ENCODE measurements at places on chromosomes 11 and 22.

GRCh38 chr11:37657645-37658044 is 1059.6 kb upstream of the RAG2 start:
- H3K4me3 ChIP-seq: no peak overlapping the region
- DNase-seq: no peak
- no peaks in the 10 kb centered on the region for H3K27me3 ChIP-seq

DNA sequence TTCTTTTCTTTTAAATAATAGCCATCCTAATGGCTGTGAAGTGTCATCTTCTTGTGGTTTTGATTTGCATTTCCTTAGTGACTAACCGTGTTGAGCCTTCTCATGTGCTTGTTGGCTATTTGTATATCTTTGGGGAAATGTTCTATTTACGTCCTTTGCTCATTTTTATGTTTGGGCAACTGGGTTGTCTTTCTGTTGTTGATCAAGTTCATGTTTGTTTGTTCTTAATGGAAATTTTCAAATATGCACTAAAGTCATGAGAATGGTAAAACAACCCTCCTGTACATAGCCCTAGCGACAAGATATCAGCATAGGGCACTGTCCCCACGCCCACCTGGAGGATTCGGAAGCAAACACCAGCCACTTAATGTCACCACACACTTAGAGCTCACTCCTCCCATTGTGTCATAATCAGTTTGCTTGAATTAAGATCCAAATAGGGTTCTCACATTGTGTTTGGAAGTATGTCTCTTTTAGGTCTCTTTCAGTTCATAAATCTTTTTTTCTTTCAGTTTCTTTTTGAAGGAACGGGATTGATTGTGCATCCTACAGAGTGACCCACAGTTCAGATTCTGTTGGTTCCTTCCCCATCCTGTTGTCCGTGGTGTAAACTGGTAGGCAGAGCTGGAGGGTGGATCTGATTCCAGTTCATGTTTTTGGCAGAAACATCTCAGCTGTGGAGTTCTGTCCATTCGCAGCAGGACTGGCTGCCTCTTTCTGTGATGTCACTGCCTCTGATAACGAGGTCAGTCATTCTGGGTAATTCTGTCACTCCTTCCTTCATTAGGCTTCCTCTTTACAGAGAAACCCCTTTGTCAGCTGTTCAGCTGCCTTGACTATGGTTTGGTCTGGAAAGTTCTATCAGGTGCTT is 26.4 kb upstream of the ADORA2A start:
- peaks cover 35% of the 10 kb centered on the region for H3K4me1 ChIP-seq
- peaks cover 58% of the 10 kb centered on the region for H3K36me3 ChIP-seq
- peak overlapping the region; percentile 65 for H3K4me3 ChIP-seq
- no peaks in the 10 kb centered on the region for H3K27me3 ChIP-seq

- peak overlapping the region; percentile 53 for H3K27ac ChIP-seq
- no peaks in the 10 kb centered on the region for H3K27me3 ChIP-seq
- peaks cover 35% of the 10 kb centered on the region for H3K4me1 ChIP-seq
- peaks cover 16% of the 10 kb centered on the region for H3K36me3 ChIP-seq
- DNase-seq: no peak
- H3K4me3 ChIP-seq: no peak overlapping the region
These were observed 552 bp downstream of the PRR33 start for GRCh38 chr11:1890856-1891830.

GRCh38 chr11:126194121-126194543 is 17.3 kb downstream of the RPUSD4 start:
- DNase-seq: no peak
- H3K4me1 ChIP-seq: peaks cover 19% of the 10 kb centered on the region
- H3K36me3 ChIP-seq: peaks cover 65% of the 10 kb centered on the region
- no peak overlapping the region for H3K27ac ChIP-seq

DNA sequence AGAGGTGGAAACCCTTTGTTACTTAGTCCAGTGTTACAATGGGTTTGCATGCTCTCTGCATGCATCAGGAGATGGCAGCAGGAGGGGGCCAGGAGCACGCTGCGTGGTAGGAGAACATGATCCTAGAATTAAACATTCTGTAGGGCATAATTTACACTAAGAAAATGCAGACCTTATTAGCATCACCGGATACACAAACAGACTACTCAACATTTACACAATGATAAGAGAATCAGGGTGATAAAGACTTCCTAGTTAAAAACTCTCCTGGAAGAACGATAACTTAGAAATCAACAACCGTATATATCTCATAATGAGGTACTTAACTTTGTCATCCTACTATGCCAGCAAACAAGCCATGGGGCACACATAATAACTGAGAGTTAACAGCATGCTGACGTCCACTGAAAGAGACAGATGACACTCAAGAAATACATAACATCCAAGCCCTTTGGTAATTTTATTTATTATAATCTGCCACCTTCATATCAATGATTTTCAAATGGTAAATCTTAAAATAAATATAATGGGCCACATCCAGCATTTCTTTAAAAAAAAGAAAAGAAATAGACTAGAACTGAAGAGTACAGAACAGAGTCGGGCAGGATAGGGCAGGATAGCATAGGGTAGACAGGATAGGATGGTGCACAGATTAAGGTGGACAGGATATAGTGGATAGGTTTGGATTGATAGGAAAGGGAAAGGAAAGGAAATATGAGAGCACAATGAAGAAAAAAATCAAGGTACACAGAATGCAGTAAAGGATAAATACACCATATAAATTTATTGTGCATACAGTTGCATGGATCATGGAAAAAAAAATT is 27.5 kb downstream of the CADM1 start:
- no peak overlapping the region for H3K27ac ChIP-seq
- peaks cover 2% of the 10 kb centered on the region for H3K4me1 ChIP-seq
- no peaks in the 10 kb centered on the region for H3K36me3 ChIP-seq

GRCh38 chr11:114326776-114327175 is 30.6 kb downstream of the NNMT start:
- H3K4me1 ChIP-seq: no peaks in the 10 kb centered on the region
- H3K27me3 ChIP-seq: peaks cover 31% of the 10 kb centered on the region
- no peak overlapping the region for H3K27ac ChIP-seq
- peaks cover 4% of the 10 kb centered on the region for H3K36me3 ChIP-seq
- DNase-seq: no peak

DNA sequence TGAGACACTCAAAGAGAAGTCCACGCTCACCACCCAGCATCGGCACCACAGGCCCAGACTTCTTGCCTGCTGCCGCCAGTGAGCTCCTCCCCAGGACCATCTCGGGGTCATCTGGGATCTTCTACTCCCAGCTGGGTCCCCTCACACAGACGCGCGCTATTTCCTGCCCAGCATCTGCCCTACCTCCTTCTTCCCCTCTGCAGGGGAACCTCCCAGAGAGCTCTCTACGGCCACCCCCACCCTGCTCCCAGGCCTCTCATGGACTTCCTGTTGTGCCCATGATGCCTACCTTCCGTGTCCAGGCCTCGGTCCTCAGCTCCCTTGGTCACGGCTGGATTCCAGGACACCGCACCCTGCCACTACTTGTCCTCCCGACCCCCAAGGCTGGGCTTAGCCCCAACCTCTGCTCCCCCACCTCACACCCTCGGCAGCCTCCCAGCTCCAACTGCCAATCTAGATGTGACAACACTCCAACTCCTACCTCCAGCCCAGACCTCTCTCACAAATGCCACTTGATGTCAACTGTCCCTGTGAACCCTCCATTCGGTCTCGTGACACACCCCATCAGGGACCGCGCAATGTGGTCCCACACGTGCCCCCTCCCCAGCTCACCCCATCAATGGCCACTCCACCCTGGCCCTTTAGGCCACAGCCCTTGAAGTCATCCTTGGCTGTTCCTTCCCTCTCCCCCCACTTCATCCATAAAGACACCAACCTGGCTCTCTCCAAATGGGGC is 45.3 kb downstream of the SGSM3 start:
- peak overlapping the region; percentile 95 for H3K27ac ChIP-seq
- peaks cover 79% of the 10 kb centered on the region for H3K4me1 ChIP-seq
- H3K27me3 ChIP-seq: no peaks in the 10 kb centered on the region
- peaks cover 64% of the 10 kb centered on the region for H3K36me3 ChIP-seq

- DNase-seq: no peak
- H3K4me1 ChIP-seq: no peaks in the 10 kb centered on the region
- no peaks in the 10 kb centered on the region for H3K27me3 ChIP-seq
These were observed 9.4 kb upstream of the RBM4B start for GRCh38 chr11:66686801-66687750.

- H3K27ac ChIP-seq: no peak overlapping the region
- no peaks in the 10 kb centered on the region for H3K4me1 ChIP-seq
- no peaks in the 10 kb centered on the region for H3K27me3 ChIP-seq
- no peaks in the 10 kb centered on the region for H3K36me3 ChIP-seq
- DNase-seq: no peak
- no peak overlapping the region for H3K4me3 ChIP-seq
These were observed 186.6 kb downstream of the NXPE2 start for GRCh38 chr11:114864896-114865295.

DNA sequence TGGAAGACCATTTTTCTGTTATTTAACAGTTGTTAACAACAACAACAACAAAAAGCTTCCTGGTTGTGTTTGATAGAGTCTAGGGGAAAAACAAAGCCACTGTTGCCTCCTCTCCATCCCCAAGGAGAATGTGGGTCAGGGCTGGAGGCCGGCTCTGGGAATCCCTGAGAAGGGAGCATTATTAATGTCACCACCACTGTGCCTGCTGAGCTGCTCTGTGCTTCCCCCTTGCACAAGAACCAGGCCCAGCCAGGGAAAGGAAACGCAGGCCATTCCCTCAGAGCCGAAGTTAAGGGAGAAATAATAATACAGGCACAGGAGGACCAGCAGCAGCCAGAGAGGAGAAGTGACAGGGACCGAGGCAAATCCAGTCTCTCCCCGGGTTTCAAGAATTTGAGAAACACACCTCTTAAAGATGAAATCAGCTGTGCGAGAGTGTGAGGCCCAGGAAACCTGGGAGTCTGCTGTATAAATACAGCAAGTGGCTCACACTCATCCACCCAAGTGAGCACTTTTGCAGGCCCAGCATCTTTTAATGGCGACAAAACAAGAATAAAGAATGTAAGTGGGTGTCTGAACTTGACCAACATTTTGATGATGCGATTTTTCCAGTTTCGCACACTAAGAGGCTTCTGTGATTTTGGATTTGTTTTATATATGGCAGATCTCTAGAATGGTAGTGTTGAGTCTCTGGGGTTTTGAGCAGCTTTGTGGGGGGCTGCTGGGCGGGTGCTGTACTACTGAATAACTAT is 539.2 kb downstream of the NTM start:
- H3K4me1 ChIP-seq: no peaks in the 10 kb centered on the region
- peaks cover 41% of the 10 kb centered on the region for H3K27me3 ChIP-seq
- no peak for DNase-seq
- H3K4me3 ChIP-seq: no peak overlapping the region

DNA sequence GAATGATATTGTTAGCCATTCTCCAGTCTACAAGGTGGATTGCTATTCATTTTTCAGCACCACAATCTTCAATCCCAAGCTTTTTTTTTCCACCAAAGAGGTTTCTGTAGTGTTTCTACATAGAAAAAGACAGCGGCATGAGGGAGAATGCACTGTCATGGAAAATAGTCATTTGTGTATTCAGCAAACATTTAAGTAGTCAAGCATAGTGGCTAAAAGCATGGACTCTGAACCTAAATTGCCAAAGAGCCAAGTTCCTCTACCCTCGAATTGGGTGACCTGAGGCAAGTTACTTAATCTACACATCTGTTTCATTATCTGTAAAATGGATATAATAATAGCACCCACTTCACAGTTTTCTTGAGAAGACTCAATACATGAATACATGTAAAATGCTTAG is 14.2 kb downstream of the GAS2 start:
- no peak for DNase-seq
- no peak overlapping the region for H3K27ac ChIP-seq
- H3K36me3 ChIP-seq: no peaks in the 10 kb centered on the region
- no peak overlapping the region for H3K4me3 ChIP-seq

GRCh38 chr11:15159085-15159484 is 44.4 kb downstream of the INSC start:
- no peak for DNase-seq
- no peaks in the 10 kb centered on the region for H3K27me3 ChIP-seq
- no peaks in the 10 kb centered on the region for H3K4me1 ChIP-seq
- no peaks in the 10 kb centered on the region for H3K36me3 ChIP-seq
- no peak overlapping the region for H3K27ac ChIP-seq

- no peaks in the 10 kb centered on the region for H3K27me3 ChIP-seq
- no peak overlapping the region for H3K4me3 ChIP-seq
- peaks cover 58% of the 10 kb centered on the region for H3K4me1 ChIP-seq
- H3K36me3 ChIP-seq: peaks cover 25% of the 10 kb centered on the region
- H3K27ac ChIP-seq: peak overlapping the region; percentile 75
- no peak for DNase-seq
These were observed 14.1 kb downstream of the YDJC start for GRCh38 chr22:21615731-21616130.

GRCh38 chr11:110028921-110029320 is 64.3 kb upstream of the ZC3H12C start:
- no peak overlapping the region for H3K4me3 ChIP-seq
- H3K36me3 ChIP-seq: peaks cover 15% of the 10 kb centered on the region
- no peak for DNase-seq
- peaks cover 29% of the 10 kb centered on the region for H3K4me1 ChIP-seq

DNA sequence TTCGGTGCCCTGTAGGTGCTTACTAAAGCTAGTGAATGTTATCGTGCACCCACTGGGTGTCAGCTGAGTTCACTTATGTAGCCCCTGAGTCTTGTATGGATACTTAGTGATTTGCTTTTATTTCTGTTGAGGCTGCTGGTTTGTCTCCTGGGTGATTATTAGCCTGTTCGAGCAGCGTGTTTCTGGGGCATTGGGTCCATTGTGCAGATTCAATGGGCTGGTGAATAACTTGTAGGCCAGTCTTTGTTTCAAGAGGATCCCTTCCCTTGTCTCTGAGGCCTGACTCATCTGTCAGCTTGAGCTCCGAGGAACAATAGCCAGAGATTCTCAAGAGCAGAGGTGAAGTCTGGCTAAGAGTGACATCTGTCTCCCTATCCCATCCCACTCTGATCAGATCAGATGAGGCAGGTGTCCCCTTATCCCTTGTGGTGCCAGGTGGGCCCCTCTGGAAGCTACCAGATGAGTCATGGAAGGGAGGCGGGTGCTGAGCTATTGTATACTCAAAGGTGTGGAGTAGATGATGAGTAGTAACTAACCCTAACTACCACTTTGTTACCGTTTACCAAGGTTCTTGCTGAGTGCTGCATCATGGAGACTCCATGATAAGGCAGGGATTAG is 3.7 kb downstream of the MIAT start:
- H3K4me1 ChIP-seq: peaks cover 40% of the 10 kb centered on the region
- no peak overlapping the region for H3K4me3 ChIP-seq

GRCh38 chr11:104944076-104944475 is 24.3 kb downstream of the CASP4 start:
- H3K27ac ChIP-seq: no peak overlapping the region
- H3K4me3 ChIP-seq: no peak overlapping the region
- peaks cover 13% of the 10 kb centered on the region for H3K4me1 ChIP-seq
- no peaks in the 10 kb centered on the region for H3K27me3 ChIP-seq

- peaks cover 4% of the 10 kb centered on the region for H3K36me3 ChIP-seq
- H3K4me1 ChIP-seq: peaks cover 9% of the 10 kb centered on the region
- peaks cover 10% of the 10 kb centered on the region for H3K27me3 ChIP-seq
These were observed 127.5 kb downstream of the APIP start for GRCh38 chr11:34788642-34789041.

- H3K4me3 ChIP-seq: no peak overlapping the region
- no peaks in the 10 kb centered on the region for H3K4me1 ChIP-seq
- DNase-seq: no peak
- H3K27me3 ChIP-seq: no peaks in the 10 kb centered on the region
- H3K36me3 ChIP-seq: peaks cover 44% of the 10 kb centered on the region
These were observed 43.6 kb downstream of the COA4 start for GRCh38 chr11:73833067-73833466.
